NCI-H2107 (cell line): ENCODE measurements at places on chromosomes 1 and 21.

DNA sequence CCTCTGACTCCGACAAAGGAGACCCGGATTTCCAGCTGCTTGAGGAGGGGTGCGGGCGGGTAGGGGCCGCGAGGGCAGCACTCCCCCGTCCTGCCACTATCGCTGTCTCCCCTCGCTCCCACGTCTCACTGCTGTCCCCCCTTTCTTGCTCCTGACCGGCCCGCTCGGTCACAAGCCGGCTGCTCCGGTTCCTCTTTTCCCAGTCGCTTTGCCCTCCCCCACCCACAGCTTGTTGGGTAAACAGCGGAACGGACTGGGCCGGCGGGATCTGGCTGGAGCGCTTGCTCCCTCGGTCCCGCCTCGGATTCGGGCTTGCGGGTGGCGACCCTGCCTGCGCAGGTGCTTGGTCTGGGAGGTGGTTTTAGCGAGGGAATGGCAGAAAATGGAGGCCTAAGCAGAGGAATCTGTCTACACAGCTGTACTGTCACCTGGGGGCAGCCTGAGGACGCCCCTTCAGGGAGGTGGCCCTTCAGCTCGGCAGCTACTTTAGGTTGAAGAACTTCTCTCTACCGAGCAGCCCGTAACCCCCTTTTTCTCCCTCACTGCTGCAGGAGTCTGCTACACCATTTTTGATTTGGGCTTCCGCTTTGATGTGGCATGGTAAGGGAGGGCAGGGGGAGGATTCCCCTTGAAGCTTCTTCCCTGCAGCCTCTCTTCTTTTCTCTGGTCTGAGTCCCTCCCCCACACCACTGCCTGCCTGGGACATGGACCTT is 645 bp downstream of the ATP6V0B start:
- peak; percentile 27 for DNase-seq

DNA sequence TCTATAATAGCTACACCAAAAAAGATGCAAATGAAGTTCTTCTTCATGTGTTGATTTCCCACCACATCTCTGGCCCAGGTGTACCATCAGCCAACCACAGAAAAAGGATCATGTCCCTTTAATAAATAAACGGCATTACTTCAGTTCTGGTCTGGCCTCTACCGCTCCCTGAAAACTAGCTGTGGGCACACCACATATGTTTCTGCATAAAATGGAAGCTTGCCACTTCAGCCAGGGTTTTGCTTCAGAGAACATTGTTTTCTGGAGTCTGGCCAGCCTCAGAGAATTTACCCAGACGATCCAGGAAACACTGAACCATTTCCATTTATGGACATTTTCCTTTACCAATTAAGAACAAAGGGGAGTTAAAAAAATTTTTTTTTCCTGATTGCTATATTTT is 5.8 kb upstream of the LAMC2 start:
- DNase-seq, result peak; percentile 37

GRCh38 chr1:230611128-230611877 is 31.0 kb upstream of the COG2 start:
- no peak for DNase-seq

GRCh38 chr21:45130324-45130774 is 56.0 kb downstream of the ADARB1 start:
- no peak for DNase-seq

GRCh38 chr1:19313961-19314882 is 2.1 kb downstream of the SLC66A1 start:
- no peak for DNase-seq

DNA sequence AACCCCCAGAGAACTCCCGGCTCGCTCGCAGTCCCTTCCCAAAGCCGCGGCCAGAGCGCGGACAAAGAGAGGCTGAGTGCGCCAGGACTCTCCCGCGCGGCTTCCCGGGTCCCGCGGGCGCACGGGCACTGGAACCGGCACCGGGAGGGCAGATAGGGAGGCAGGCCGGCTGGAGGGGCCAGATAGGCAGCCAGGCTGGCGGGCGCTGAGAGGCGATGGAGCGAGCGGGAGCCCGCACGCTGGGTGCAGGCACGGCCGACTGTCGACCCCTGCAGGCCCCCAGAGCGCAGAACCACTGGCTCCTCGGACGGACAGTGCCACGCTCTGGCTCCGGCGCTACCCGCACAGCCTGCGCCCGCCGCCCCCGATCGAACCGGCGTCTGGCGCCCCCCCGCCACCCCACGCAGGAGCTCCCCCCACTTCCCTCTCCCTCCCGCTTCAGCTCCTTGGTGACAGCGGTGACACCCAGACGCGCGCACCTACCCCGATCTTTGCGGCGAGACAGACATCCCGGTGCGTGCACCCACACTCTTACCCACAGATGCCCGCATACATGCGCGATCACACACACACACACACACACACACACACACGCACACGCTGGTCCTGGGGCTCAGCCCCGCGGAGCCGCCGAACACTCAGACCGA is 534 bp downstream of the SLC6A9 start:
- no peak for DNase-seq

DNA sequence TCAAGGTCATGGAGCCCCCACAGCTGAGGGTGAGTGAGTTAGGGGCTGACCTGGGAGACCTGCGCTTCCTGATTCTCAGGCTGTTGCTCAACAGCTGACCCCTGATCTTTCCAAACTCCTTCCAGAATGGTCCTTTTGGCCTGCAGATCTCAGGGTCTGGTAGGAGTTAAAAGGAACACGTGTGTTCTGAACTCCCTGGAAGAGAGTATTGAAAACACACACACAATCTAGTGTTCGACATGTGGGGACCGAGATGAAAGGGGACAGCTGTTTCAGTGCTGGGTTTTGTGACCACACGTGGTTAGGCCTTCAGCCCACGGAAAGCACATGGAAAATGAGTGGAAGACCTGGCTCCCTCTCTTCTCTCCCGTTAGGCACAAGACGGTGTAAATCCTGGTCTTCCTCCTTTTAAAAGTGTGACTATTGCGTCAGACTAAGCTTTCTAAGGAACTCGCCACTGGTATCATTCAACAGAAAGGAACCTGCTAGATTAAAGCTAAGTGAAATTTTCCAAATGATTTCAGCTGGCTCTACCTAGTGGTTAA is 49.6 kb downstream of the RUNX1 start:
- no peak for DNase-seq

GRCh38 chr1:161849518-161849917 is 83.4 kb downstream of the ATF6 start:
- no peak for DNase-seq

DNA sequence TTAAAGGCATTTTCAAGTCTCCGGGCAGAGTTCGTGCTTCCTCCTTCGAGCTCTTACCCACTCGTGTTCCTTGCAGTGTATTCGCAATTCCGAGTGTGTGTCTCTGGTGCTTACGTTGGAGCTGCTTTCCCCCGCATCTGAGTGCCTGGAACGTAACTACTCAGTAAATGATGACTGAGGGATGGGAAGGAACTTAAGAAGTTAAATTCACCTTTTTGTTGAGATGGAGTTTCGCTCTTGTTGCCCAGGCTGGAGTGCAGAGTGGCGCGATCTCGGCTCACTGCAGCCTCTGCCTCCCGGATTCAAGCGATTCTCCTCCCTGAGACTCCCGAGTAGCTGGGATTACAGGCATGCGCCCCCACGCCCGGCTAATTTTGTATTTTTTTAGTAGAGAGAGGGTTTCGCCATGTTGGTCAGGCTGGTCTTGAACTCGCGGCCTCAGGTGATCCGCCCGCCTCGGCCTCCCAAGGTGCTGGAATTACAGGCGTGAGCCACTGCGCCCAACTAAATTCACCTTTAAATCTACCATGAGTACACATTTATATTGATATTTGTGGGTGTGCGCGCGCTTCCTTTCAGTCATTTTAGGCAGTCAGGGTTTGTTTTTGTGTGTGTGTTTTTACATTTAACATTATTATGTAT is 837 bp downstream of the NDUFS5 start:
- DNase-seq, result no peak

DNA sequence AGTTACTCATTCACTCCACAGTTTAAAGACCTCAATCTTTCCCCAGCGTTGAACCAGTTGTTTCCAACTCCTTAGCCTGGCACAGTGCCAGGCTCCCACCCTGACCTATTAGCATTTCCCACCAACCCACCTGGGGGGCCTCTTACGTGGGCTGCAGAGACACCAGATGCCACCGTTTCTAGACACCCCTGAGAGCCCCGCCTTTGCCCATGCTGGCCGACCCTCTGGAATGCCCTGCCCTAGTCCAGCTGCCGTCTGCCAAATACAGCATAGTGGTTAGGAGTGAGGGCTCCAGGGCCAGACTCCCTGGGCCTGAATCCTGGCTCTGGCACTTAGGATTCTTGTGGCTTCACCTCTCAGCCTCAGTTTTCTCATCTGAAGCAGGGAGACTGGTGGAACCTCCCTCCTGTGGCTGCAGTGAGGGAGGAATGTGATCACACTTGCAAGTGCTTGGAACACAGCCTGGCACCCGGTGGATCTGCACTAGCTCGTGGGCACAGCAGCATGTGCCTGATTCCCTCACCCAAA is 65.2 kb downstream of the TMCO4 start:
- DNase-seq, result no peak

- no peak for DNase-seq
Observed at GRCh38 chr1:162728573-162728972, 61.9 kb upstream of the HSD17B7 start.

DNA sequence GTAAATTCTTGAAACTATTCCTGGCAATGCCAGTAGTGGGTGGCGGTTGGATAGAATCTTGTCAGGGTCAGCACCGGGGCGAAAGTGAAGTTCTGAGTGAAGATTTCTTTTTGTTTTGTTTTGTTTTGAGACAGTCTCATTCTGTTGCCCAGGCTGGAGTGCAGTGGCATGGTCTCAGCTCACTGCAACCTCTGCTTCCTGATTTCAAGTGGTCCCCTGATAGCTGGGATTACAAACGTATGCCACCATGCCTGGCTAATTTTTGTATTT is 33.3 kb downstream of the PCNT start:
- DNase-seq, result no peak

- no peak for DNase-seq
Observed at GRCh38 chr21:45937721-45938452, 43.7 kb upstream of the COL6A1 start.

DNA sequence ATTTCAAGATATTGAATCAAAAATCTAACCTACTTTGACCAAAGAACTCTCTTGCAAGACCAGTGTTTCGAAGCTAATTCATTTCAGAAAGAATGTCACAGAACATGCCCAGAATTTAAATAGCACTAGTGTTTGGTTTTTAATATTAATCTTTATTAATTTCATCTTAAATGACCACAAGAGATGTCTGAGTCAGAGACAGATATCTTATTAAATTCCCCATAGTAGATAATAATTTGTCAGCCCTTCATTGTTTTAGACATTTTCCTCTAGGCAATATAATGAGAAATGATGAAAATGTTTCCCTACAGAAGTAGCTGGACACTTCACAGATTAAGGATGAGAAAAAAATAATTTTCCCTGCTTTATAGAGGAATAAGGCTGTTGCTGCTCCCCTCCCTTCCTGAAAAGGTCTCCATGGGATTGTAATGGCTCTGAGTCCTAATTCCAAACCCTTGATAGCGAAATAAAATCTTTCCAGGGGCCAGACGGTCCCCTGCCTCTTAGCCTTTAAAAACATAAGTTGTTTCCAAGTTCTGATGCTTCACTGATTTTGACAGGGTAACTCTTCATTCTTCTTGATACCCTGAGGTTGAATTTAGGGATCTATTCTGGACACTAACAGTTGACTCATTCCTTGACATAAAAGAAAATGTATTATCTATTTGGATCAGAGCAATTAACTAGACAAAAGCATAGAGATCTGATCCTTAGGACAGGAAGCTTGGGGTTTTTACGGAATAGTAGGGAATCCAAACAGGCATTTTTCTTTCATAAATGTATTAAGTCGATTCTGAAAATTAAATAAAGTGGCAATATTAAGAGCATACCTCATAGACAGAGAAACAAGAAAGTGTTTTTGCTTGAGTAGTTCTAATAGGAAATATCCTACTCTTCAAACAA is 820.8 kb downstream of the BRINP3 start:
- DNase-seq, result no peak

DNA sequence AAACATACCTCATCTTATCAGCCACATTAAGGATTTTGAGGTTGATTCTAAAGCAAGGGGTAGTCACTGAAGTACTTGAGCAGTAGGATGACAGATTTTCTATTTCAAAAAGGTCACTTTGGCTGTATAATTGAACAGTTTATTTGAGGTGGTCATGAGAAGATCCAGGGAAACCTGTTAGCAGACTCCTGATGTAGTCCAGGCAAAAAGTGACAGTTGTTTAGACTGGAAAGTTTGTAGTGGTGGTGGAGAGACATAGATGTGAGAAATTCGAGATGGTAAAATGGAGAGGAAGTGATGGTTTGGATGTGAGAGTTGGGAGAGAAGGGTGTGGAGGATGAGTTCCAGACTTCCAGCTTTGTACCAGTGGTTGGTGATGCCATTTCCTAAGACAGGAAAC is 7.5 kb downstream of the FAM163A start:
- no peak for DNase-seq
